Kidney epithelial cell (primary cell): ENCODE measurements at places on chromosomes 2 and 18. TPM values are rescaled to one million over a fixed set of nuclear protein-coding genes. Genes with fewer than 3 reads are reported as not detected.

GRCh38 chr2:238263204-238264071, 23.6 kb upstream of the HES6 start:
- peak; percentile 64 for DNase-seq

DNA sequence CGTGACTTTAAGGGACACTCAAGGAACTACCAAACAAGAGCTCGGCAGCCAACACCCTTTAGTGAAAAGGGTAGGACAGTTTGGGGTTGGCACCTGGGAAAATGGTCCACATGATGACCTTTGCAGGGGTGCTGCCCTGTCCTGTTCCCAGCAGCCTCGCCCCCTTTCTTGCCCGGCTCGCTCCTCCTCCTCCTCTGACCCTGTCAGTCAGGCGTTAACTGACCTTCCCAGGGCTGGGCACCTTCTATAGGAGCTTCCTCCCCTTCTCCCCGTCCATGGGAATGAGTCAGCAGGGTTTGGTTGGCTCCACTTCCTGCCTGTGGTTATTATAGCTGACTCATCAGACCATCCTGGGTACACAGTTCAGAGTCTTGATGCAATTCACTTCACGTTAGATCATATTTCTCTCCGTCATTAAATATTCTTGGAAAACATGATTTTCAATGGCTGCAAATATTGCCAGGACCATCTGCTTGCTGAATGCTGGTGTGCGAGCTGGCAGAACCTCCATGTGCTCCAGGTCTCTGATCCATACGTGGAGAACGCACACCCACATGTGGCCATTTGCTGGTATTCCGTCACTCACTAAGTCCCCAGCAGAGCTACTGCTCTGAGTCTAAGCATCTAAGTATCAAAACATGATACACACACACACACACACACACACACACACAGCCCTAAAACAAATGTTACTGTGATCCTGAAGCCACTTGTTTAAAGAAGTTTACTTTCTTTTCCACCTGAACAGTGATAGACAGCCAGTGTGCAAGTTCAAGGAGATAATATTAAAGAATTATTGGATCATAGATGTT, 185.0 kb downstream of the ANAPC1 start:
- DNase-seq, result peak; percentile 98

GRCh38 chr2:172247203-172247602, 144.5 kb upstream of the DLX2 start:
- no peak for DNase-seq

Gene IMPACT
- 31.5 and 37.7 TPM in 2 replicates for total RNA-seq

DNA sequence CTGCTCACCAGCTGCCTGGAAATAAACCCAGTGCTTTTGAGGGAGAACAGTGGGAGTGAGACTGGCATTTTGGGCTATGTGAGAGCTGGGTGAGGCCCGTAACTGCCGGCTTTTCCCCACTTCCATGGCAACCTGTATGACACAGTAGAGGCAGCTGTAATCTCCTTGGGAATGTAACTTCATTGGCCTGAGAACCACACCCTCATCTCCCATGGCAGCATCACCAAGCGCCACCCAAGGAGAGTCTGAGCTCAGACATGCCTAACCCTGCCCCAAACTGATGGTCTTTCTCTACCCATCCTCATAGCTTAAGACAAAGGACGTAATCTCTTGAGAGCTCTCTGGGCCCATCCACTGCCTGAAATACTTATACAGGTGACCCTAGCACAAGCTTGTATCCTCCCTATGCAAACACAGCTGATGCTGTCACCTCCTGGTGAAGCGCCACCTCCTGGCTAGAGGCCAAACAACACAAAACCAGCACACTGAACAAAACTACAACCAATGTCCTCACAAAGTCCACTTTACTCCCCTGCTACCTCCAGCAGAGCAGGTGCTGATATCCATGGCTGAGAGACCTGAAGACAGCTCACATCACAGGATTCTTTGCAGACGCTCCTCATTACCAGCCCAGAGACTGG, 763.4 kb upstream of the NRXN1 start:
- DNase-seq, result no peak

GRCh38 chr18:78309307-78309706, 670.3 kb upstream of the SALL3 start:
- DNase-seq, result no peak

Gene SLC9A4
- 2.2 and 3.2 TPM in 2 replicates for total RNA-seq
